ENCODE measurements at places on chromosomes 1 and 21.

GRCh38 chr1:217273866-217274265, 357.0 kb downstream of the GPATCH2 start:
- no peak for DNase-seq

GRCh38 chr1:78355656-78356055, 135.1 kb upstream of the PTGFR start:
- no peak for DNase-seq

- no peak for DNase-seq
Observed at GRCh38 chr1:229942501-229942900, 124.5 kb upstream of the GALNT2 start.

GRCh38 chr21:38820471-38821239, 14.9 kb downstream of the ETS2 start:
- DNase-seq: no peak

DNA sequence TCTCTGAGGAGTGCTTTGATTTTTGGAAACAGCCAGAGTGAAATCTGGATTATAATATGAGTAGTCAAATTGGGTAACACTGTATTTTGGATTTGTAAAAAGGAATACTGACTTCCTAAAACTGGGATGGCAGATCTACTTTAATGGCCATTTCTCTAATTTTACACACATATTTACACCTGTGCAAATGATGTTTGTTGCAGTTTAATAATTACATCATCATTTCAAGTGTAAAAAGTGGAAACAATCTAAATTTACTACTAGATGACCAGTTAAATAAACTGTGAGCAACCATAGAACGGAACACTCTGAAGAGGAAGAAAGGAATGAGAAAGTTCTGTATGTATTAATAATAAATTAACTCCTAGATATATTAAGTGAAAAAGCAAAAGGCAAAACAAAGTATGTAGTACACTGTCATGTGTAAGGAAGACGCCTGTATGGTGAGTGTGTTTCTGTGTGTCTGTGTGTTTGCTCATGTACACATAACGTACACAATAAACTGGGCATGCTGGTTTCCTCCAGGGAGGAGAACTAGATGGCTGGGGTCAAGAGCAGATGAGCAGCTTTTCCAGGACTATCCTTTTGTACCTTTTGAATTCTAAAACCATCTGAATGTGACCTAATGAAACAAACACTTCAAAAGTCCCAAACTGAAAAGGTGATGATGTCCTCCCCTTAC, 2.9 kb upstream of the RHEX start:
- DNase-seq: no peak

DNA sequence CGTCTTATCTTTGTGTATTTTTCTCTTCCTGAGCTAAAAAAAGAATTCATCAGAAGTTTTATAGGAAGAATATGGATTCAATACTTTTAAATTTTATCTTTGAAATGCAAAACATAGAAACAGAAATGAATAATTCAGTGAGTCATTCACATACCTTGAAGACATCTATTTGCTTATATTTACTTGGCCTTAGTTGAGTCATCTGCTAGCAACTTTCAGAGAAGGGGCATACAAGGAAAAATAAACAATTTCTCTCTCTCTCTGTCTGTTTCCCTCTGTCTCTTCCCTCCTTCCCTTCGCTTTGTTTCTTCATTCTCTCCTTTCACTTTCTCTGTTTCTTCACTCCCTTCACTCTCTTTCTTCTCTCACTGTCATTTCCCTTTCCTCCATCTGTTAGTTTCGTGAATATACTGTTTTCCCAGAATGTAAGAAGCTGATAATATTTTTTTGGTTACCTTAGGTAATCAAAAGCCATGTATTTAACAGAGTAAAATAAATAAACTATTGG, 477.2 kb downstream of the BRINP3 start:
- DNase-seq: no peak

DNA sequence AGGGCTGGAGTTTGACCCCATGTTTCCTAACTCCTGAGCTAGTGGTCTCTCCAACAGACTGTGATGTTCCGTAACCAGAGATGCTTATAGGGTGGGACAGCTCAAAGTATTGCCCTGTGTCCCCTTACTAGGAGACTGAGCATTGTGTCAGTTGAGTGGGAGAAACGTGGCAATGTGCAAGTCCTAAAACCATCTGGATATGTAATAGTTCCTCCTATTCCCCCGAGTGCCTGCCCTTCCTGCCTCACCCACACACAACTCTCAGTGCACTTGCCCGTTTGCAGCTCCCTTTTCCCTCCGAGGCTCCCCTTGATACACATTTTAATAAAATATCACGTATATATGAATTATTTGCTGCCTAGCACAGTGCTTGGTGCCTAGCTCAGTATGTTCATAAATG, 3.4 kb downstream of the PIGV start:
- DNase-seq: no peak

- peak; percentile 37 for DNase-seq
Observed at GRCh38 chr1:248618878-248619277, 16.0 kb downstream of the OR2T11 start.

DNA sequence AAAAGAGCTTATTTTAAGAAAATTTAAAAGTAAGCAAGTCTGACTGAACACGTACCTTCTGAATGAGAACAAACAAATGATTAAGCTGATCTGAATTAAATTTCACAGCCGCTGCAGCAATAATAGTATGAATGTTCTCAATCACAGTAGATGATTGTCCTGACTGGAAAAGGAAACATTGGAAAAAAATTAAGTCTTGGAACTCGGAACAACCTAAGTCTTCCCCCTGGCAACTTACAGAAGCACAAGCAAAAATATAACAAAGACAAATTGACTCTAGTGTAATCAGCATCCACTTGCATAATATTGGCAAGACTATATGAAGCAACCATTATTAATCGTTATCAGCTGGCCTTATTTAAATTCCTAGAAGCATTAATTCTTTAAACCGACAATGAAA, 60.5 kb downstream of the USP24 start:
- DNase-seq: no peak

DNA sequence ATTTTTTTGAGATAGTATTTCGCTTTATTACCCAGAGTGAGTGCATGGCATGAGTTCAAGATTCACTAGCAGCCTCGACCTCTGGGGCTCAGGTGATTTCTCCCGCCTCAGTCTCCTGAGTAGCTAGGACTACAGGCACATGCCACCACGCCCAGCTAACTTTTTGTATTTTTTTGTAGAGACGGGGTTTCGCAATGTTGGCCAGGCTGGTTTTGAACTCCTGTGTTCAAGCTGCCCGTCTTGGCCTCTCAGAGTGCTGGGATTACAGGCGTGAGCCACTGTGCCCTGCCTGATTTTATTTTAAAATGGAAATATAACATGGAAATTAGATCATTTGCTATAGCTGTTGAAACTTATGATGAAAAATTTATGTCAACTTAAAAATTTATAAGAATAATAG, 30.1 kb downstream of the RTCA start:
- no peak for DNase-seq

GRCh38 chr1:32878637-32879041, 7.7 kb upstream of the HPCA start:
- no peak for DNase-seq

GRCh38 chr1:41542196-41542930, 57.9 kb upstream of the EDN2 start:
- no peak for DNase-seq

DNA sequence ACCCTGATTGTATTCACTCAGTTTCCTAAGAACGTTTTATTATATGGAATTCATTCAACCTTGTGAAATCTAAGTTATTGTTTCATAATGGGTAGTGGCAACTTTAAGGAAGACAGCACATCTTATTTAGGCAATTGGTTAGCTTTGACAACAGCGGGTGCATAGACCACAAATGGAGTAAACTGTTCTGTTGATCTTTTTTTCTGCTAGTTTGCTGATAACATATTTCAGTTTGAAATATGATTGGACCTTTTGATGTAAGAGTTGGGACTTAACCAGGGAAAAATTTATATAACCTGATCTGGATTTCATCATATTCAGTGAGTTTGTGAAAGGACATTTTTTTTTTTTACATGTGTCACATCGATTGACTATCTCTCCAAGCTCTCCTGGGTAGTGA, 151.7 kb downstream of the HLX start:
- no peak for DNase-seq

GRCh38 chr21:42859891-42860230, 19.5 kb downstream of the WDR4 start:
- no peak for DNase-seq

- DNase-seq: no peak
Observed at GRCh38 chr1:116868385-116868784, 41.3 kb upstream of the PTGFRN start.

DNA sequence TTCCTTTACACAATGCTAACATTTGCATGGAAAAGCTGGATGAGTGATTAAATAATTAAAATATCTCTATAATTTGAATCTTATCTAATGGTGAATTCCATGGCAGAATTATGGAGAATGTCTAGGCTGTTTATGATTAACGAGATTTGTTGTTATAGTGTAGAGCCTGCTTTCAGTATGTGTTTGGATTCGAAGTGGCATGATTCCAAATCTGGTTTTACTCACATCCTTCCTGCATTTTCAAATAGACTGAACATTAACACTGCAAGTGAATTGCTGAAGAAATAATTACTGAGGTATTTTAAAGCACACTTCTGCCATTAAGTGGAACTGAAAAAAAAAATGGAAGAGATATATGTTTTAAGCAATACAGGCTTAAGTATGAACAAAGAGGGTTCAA, 5.1 kb upstream of the NEK7 start:
- DNase-seq: no peak

GRCh38 chr1:7606096-7606495, 165.0 kb upstream of the VAMP3 start:
- no peak for DNase-seq

- DNase-seq: no peak
Observed at GRCh38 chr1:174825806-174826205, 173.9 kb upstream of the CACYBP start.

DNA sequence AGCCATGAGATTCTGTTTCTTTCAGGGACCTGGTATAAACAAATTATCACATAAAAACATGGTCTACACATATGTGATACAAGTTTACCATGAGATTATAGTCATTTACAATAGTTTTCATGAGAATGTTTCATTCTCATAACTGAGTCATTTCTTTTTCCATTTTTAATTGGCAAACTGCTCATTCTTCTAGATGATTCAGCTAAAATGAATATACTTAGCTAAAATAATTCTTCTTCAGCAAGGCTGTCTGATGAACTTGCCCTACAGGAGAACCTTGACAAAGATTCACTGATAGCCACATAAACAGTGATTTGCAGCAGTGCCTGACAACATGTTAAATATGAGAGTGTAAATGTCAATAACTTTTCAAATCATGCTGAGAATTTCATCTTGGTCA, 253.2 kb downstream of the FMN2 start:
- no peak for DNase-seq

- no peak for DNase-seq
Observed at GRCh38 chr1:6859415-6860343, 74.4 kb downstream of the CAMTA1 start.

- no peak for DNase-seq
Observed at GRCh38 chr1:39828734-39829133, 40.1 kb upstream of the BMP8B start.

GRCh38 chr21:20010691-20011200, 987.5 kb upstream of the NCAM2 start:
- DNase-seq: no peak

DNA sequence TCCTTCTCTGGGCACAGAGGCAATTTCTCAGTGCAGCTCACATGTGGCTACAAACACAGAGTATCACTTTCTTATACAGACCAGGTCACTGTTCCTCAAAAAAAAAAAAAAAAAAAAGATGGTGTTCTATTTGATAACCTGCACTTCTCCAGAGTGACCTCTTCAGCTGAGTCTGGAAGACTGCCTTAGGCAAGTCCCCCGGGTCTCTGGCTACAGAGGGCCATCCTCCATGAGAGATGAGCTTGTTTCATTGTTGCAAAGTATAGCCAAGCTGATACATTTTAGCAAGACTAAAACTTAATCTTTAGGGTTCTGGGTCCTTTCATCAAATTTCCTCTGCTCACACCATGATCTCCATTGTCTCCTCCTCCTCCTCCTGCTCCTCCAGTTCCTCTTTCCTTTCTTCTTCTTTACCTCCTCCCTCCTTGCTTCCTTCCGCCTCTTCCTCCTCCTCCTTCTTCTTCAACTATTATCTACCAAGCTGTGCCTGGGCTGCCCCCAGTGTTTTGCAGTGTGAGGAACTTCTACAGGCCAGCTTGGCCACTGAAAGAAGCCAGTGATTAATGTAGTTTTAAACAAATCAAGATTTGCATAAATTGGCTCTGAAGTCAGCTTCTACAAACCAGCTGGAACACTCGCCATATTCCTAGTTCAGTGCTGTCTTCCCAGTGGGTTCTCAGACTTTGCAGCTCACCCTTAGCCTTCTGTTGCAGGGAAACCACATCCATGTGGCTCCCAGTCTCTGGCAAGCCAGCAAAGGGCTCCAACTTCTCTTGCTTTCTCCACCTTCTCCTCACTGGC, 139.4 kb downstream of the RUNX1 start:
- DNase-seq: no peak

DNA sequence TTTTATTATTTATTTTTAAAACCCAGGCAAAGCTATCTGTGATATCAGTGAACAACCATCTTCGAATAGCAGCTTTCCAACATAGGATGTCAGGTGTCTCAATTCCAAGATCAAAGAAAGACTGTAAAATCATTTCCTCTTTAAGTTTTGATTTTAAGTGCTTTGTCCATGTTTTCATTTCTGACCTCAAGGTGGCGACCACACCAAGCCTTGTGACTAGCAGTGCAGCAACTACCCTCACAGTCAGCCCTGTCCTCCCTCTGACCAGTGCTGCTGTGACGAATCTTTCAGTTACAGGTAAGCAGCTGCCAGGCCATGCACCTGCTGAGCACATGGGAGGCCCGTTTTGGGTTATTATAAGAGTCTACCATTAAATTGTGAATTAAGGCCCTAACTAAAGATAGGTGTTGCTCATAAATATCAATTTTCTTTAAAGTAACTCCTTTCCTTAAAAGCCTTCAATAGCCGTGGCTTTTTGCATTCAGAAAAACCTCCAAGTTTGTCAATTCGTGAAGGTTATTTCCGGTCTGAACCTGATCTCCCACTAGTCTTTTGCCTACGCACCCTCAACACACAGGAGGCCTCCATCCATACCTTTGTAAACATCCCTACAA, 117.0 kb downstream of the CD247 start:
- peak; percentile 31 for DNase-seq

DNA sequence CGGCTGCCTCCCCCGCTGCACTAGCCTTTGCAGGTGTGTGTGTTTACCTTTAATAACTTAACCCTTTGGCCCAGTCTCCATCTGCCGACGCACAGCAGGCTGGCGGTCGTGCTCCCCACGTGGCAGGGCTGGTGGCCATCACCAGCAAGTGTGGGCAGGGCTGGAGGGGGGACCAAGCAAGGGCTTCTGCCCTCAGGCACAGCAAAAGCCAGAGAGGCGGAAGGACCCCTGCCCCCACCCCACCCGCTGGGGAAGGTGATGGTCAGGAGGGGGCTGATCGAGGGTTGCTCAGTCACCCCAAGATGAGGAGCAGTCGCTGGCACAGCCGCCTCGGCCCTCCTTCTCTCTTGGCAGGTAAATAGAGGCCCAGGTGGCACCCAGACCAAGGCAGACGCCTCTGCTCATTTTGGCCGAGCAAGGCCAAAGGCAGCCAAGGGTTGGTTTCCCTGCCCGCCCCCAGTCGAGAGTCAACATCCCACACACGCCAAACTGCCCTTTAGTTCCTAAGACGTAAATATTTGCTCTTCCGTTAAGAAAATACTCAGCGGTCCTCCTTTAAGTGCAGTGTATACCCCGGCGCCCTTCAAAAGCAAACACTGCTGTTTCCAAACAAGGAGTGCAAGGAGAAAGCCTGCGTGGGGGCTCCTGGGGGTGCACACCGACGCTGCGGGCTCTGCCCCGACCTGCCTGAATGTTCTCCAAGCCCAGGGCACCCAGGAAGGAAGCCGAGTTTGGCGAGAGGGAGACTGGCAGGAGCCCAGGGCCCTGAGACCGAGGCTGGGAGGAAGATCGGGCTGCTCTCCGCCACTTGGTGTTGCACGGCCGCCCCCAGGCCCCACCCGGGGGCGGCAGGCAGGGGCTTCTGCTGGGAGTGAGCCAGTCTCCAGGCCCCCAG, 82.7 kb downstream of the SIK1 start:
- no peak for DNase-seq

Data from stimulated activated naive B cell treated with anti-CD40 and anti-IgM and Interleukin-4, amounts not matched to agents 10 μg/mL and 1 μg/mL and 100 μg/mL, for 72 hours (primary cell).